ENCODE measurements at places on chromosomes 3 and 15.

- no peak for ATAC-seq
Observed at GRCh38 chr15:60134609-60135008, 130.5 kb downstream of the FOXB1 start.

DNA sequence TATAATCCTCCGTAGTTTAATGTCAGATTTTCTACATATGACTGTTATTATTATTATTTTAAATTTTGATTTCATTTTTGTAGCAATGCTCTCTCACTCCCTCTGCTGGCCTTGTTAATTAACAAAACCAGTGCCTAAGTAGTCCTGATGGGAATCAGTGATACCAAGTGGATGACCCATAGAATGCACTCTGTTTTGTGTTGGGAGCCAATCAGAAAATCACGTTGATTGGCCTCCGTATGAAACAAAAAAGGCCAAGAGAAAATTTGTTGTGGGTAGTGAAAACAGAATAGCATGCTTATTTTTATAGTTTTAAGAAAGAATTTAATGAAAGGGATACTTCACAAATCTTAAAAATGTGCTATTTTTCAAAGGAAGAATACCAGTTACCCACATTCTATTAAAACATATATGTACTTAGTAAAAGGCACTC lies 34.4 kb upstream of the MEIS2 start:
- ATAC-seq: peak; percentile 70

DNA sequence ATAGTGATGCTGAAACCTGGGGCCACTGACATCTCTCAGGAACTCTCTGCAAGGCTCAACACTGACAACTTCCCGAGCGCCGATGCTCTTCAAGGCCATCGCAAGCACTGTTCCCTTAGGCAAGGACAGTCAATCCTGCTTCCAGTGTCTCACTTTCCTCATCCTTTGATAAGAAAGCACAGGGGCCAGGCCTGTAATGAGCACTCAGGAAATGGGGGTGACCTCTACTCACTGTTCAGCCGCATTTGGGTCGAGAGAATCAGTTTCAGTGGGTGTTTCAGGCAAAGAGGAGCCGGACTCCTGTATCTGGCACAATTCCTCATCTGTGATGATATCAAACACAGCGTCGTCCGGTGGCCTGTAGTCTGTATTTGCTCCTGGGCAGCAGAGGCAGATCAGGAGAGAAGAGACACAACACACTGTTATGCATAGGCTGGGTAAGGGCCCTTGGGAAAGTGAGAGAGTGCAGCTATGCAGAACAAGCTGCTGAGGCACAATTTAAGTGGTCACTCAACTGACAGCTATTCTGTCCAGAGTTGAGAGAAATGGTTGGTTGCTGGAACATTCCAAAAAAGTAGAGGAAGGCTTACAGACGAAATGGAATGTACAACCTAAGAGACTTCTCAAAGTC lies 11.9 kb downstream of the CXCR6 start:
- no peak for ATAC-seq

- no peak for ATAC-seq
Observed at GRCh38 chr3:68802111-68802870, 130.1 kb downstream of the TAFA4 start.

- no peak for ATAC-seq
Observed at GRCh38 chr15:77025083-77025901, 30.4 kb downstream of the PSTPIP1 start.

DNA sequence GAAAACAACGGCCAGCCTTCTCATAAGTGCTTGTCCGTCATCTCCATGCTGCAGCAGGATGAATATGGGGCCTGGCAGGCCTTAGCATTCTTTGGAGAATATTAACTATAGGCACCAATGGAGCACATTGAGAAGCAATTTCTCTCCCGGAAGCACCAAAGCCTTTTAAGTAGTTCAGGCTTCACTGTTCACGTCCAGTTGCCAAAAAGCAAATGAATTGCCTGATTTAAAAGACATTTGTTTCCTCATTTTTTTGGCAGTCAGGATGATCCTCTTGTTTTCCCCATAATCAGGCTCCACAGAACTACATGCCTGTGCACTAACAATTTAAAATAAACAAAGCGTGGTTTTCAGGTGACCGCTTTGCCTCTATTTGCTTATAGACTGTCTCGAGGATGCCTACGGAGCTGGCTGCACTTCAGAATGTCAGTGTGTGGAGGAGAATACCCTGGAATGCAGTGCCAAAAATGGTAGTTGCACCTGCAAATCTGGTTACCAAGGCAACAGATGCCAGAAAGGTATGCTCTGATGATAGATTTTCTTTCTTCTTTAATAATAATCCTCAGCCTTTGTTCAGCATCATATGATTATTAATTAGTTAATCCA lies 725.2 kb upstream of the GOLIM4 start:
- no peak for ATAC-seq

- no peak for ATAC-seq
Observed at GRCh38 chr3:99881121-99881524, 63.5 kb downstream of the CMSS1 start.

GRCh38 chr15:62941699-62942098 lies 100.8 kb upstream of the TPM1 start:
- no peak for ATAC-seq

GRCh38 chr15:30068326-30068725 lies 14.4 kb upstream of the GOLGA8J start:
- ATAC-seq: no peak

DNA sequence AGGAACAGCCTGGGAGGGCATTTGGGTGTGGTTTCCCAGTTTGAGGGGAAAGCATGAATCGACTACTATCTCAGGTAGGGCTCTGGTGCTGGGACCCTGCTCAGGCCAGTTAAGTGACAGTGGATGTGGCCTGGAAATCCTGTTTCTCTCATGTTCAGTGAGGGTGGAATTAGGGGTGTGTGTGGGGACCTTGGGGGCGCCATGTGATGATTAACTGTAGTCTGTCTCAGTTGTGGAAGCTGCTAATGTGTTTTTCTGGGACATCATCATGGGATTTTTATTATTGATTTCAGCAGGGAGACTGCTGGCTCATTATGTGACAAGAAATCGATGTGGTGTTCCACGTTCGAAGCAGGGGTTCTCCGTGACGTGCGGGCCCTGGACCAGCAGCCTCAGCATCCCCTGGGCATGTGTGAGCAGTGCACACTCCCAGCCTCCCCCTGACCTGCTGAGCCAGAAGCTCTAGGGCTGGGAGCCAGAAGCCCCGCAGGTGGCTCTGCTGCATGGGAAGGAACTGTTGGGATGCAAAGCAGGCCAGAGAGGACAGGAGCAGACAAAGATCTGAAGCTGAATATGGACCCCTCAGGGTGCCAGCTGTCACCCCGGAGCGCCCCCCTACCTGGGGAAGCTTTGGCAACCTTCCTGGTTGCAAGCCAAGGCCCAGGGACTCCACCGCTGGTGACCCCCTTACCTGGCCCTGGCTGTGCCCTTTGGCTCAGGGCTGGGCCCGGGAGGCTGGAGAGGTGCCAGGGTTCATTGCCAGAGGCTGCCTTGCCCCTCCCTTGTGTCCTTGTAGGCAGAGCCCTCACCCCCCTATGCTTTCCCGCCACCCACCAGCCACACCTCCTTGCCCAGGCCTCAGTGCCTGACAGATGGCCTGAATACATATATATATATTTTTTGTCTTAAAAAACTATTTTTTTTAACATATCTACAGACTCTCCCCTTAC lies 149.8 kb downstream of the APBA2 start:
- peak; percentile 96 for ATAC-seq

GRCh38 chr3:69400683-69401082 lies 14.8 kb upstream of the FRMD4B start:
- no peak for ATAC-seq
